T-helper 1 cell (primary cell): ENCODE measurements at places on chromosomes 6 and 20.

DNA sequence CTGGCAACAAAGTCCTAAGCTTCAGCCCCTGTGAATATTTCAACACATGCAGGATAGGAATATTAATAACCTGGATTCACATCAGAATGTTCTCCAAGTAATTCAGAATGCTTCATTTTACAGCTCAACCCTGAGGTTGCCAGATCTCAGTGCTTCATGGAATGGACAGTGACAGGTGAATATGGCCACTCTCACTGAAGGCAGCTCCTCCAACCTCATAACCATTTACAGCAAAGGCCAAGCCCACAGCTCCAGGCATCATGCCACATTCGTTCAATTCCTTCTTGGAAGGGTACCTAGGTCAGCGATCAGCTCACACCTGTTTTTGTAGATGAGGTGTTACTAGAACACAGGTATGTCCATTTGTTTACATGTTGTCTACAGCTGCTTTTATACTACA lies 17.1 kb downstream of the CLIC5 start:
- DNase-seq: no peak

GRCh38 chr20:57590485-57591288 lies 29.5 kb downstream of the ZBP1 start:
- no peak for DNase-seq

- no peak for DNase-seq
Measured at GRCh38 chr6:64815718-64816117, 891.3 kb downstream of the EYS start.

- DNase-seq: peak; percentile 32
Measured at GRCh38 chr20:5448449-5449118, 131.8 kb upstream of the PROKR2 start.

GRCh38 chr6:62042429-62042828 lies 243.6 kb downstream of the KHDRBS2 start:
- DNase-seq: no peak

DNA sequence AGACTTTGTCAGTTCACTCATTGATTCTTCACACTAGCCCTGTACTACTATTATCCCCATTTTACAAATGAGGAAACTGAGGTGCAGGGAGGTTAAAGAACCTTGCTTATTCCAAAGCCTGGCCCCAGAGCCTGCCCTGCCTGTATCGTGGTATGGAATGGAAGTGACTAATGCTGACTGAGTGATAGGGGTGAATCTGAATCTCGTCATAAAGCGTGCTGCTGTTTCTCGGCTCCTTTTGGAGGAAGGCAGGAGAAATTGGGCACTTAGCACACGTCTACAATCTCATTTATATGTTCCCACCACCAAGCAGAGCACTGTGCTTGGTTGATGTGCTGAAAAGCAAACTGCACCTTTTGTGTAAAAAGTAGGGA lies 17.1 kb downstream of the GFRA4 start:
- no peak for DNase-seq

DNA sequence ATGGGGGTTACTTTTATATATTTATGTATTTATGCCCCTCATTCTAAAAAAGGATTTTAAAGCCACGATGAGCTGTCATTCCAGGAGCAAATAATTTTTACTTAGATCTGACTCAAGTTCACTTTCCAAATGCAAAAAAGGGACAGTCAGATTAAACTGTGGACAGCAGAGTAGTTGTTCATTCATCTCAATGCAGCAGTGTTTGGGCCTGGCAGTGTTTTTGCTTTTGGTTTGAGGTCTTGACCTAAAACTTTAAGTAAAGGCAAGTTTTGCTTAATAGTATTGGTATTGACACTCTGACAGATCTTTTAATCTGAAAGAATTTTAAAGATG lies 13.9 kb downstream of the JARID2 start:
- DNase-seq: no peak

DNA sequence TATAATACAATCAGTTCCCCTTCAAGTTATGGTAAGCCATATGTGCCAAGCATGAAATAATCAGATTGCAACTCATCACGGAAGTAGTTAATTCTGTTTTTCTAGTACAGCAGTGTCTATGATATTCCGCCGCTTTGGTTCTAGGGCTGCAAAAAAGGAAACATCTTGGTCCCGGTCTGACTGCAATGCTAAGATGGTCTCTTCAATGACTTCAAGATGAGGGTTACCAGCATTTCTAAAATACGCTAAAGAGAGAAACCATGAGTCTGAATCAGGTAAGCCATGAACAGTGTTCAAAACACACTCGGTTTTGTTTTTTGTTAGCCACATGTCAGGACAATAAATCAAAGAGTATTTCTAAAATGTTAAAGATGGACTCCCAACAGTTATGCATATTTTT lies 3.2 kb upstream of the ANKRD60 start:
- DNase-seq: no peak
